ENCODE measurements at places on chromosomes 11 and 22.

- DNase-seq: no peak
Measured at GRCh38 chr11:83818349-83818748, 532.2 kb upstream of the CCDC90B start.

DNA sequence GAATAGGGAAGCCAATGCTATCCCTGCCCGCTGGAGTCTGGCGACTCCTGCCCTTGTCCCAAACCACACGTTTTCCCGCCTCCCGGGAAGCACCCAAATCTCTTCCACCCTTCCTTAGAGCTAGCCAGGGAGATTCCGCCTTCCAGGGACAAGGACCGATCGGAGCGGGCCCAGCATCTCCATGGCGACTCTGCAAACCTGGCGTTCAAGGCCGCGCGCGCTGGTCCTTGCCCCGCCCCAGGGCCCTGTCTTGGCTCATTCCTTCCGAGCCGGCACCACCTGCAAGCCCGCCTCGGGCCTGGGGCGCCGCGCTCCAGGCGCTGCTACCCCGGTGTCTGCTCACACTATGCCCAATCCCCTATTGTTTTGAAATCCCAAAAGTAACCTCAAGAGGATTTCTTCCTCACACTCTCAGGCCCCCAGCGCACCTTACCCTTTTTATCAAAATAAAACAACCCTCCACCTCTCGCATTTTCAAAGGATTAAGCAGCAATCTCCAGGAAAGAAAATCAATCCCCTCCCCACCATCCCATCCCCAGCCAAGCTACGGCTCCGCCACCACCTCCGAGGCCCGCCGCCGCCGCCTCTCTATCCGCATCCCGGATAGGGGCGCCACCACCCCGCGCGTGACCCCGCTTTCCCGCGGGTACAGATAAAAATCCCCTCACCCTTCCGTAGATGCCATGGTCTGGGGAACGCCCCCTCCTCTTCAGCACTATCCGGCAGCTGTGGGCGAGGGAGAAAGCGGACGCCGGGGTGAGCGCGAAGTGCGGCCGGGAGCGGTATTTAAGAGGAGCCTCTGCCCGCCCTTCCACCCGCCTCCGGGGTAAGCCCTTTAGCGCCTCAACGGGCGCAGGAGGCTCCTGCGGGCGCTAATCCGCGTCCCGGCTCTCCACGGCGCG lies 825 bp downstream of the SLC1A2 start:
- DNase-seq: no peak

- DNase-seq: no peak
Measured at GRCh38 chr11:72984453-72985077, 157.6 kb downstream of the FCHSD2 start.

DNA sequence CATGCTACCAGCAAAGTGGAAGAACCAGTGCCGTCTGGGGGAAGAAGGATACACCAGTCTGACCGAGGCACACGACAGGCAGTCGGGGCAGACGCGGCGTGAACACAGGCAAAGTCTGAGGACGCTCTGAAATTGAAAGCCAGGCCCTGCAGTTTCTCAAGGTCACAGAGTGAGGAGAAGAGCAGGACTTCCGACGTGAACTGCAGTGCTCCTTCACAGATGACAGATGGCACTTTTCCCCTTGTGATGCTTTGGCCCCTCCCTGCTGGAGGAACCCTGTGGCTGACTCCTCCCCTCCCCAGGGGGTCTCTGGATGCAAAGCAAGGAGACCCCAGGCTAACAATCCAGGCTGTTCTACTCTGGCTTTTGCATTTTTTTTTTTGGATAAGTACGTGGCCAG lies 19.6 kb upstream of the JAM3 start:
- DNase-seq: no peak

DNA sequence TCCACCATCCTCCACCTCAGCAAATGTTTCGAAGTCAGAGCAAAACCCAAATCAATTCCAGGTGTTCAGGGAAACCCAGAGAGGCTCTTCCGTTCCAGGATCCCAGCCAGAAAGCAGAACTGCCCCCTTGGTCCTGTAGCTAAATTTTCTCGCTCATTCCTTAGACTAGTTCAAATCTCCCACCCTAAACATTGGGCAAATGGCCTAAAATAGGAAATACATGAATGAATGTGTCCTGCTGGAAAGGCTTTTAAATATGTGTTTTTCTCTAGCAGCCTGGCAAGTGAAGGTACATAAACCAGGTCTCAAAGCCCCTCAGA lies 89.6 kb downstream of the ETS1 start:
- no peak for DNase-seq

GRCh38 chr22:45510376-45511232 lies 7.9 kb downstream of the FBLN1 start:
- DNase-seq: no peak

DNA sequence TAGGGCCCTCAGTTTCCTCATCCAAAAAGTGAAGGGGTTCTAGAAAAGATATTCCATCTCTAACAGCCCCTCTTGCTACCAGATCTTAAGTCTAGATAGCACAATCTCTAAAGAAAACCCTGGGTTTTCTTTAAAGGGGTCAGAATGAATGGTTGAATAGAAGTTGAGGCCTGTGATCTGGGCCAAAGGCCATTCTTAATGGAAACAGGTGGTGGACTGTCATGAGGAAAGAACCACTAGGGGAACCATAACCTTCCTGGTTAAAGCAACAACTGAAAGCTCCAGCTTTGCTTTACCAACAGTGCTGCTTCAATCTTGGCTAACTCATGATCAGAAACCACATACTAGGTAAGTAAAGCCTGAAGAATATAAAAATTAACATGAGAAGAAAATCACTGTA lies 1.8 kb downstream of the CELF1 start:
- DNase-seq: no peak

- DNase-seq: no peak
Measured at GRCh38 chr22:31239771-31240370, 27.8 kb downstream of the LIMK2 start.

DNA sequence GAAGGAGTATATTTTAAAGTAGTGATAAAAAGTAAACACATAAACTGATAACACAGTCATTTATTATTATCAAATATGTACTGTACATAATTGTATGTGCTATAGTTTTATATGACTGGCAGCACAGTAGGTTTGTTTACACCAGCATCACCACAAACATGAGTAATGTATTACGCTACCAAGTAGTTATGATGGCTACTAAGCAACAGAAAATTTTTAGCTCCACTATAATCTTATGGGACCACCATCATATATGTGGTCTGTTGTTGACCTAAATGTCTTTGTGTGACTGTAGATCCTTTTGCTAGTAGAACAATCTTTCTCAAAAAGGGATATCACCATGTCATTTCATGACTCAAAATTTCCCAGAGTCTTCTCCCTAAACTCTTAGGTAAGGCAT lies 93.5 kb downstream of the LARGE2 start:
- no peak for DNase-seq

DNA sequence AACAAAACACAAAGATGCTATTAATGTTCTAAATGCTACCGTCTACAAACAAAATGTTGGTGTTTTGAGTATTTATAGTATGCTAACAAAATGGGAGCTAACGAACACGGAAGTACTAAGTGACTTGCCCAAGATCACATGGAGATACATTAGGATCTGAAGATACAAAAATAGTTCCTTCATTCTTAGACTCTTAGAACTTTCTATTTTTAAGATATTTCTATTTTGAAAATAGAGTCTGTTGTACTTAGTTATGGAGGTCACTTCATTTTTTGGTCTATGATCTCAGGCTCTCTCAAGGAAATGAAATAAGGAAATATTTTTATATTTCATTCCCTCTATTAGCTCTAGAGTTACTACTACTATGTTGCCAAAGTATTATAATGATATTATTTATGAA lies 64.2 kb downstream of the APOL5 start:
- DNase-seq: no peak

DNA sequence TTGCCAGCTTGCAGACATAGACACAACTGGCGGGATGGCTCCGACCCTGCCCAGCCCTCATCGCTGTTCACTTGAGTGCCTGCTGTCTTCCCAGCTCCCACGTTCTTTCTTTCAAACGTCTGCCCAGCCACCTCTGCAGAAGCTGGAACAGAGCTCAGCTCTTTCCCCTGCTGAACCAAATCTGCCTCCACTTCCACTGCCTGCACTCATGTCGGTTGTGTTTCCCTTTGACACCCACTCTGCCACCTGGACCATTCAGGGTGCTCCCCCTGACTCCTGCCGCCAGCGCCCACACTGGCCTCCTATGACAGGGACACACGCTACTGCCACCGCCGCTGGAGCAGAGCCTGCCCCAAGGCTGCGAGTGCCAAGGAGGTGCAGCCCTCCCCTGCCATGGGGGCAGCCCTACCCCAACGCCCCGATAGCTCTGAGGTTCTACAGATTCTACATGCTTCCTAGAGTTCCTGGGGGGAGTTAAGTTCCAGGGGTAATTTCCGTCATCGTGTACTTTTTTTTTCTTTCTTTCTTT lies 37.9 kb downstream of the TST start:
- no peak for DNase-seq

DNA sequence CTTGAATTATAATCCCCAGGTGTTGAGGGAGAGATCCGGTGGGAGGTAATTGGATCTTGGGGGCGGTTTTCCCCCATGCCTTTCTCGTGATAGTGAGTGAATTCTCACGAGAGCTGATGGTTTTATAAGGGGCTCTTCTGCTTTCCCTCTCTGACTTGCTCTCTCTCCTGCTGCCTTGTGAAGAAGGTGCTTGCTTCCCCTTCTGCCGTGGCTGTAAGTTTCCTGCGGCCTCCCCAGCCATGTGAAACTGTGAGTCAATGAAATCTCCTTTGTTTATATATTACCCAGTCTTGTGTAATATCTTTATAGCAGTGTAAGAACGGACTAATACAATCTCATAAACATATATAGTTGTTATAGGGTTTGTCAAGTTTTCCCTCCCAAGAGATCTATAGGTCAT lies 32.8 kb downstream of the KCNE3 start:
- no peak for DNase-seq

DNA sequence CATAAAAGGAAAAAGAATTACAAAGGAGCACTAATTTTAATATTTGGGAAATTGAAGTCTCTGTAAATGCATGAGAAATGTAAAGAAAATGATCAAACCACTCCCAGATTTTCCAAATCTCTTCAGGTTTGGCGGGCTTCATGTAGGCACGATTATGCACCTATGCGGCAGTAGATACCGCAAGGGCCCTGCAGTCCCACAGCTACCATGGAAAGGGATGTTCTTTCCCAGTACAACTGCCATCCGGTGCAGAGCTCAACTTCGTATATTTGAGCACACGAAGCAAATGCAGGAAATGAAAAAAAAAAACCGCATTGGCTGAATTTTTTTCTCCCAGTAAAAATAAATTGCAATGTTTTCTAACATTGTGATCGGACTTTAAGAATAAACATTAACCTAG lies 1.4 kb downstream of the SLC17A6 start:
- DNase-seq: no peak

- DNase-seq: no peak
Measured at GRCh38 chr11:15222777-15223176, 108.1 kb downstream of the INSC start.

DNA sequence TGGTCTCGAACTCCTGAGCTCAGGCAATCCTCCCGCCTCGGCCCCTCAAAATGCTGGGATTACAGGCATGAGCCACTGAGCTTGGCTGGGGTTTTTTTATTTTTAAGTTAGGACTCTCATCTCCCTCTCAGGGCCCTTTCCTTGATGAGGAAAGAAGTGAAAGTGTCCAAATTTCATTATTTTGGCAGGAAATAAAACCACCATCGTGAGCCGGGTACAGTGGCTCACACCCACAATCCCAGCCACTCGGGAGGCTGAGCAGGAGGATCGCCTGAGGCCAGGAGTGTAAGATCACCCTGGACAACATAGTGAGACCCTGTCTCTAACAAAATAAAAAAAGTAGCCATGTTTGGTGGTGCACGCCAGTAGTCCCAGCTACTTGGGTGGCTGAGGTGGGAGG lies 99.4 kb downstream of the FBXO7 start:
- no peak for DNase-seq

DNA sequence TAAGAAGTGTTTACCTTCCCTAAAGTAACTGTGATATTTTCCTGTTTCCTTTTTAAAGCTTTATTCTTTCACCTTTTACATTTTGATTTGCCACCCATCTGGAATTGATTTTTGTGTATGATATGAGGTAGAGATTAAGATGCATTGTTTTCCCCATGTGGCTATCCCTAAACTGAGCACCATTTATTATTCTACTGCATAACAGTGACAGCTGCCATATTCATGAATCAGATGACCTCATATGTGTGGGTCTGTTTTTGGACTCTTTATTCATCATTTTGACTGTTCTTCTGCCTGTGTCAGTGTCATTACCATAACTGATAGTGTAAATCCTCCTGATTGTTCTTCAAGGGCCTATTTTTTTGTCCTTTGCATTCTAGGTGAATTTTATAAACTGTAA lies 50.8 kb downstream of the HIPK3 start:
- no peak for DNase-seq

DNA sequence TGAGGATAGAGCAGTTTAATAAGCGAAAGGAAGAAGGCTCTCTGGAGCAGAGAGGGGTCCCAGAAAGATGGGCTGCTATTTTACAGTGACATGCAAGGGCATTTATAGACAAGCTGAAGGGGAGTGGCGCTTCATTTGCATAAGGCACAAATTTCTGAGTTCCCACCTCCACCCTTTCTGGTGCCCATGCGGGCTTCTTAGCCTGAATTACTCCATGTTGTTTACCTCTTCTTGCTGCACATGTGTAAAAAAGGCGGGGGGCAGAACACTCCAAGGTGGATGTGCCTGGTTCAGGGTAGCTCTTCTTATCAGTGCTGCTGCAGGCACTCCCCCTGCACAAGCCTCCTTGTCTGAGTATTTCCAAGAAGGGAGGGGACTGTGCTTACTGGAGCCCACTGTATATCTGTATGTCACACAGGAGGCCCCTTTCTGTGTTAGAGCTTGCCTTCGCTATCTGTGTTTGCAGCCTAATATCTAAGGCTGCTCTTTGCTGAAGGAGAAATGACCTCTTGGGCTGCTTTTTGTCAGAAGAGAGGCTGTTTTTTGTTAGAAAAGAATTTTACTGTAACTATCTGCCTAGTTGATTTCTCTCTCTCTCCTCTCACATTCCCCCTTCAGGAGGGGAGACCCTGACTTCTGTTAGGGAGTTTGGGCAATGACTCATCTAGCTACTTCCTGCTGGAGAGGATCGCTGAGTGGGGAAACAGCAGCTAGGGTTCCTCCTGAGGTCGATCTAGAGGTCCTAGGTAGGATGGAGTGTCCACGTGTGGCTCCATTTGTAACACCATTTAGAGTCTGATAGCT lies 1057.0 kb upstream of the CNTN5 start:
- DNase-seq: no peak

- no peak for DNase-seq
Measured at GRCh38 chr22:30889996-30890480, 78.5 kb downstream of the MORC2 start.

GRCh38 chr11:66901964-66902390 lies 45.1 kb downstream of the LRFN4 start:
- DNase-seq: no peak

GRCh38 chr11:66119348-66120133 lies 49.5 kb downstream of the PACS1 start:
- DNase-seq: no peak

DNA sequence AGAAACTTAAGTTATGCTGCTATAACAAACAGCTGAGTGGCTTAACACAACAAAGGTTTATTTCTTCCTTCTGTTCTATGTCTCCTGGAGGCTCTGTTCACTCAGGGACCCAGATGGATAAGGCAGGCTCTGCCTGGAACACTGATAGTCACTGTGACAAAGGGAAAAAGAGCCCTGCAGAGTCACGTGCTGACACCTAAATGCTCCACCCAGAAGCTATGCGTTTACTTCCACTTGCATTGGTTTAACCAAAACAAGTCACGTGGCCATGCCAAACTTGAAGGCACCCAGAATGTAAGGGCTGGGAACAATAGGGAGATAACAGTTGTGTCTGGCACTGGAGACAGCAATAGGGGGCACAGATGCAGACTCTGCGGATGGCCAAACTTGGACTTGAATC lies 3.4 kb upstream of the MS4A15 start:
- DNase-seq: no peak

Data from DMS 273 treated with DMSO at 0.1 percent for 48 hours (cell line).